ENCODE measurements at places on chromosomes 12 and 14.

- DNase-seq = no peak
These were observed 233.2 kb upstream of the AMIGO2 start for GRCh38 chr12:47312808-47313426.

GRCh38 chr12:116771651-116772050, 33.5 kb downstream of the RNFT2 start:
- no peak for DNase-seq

- no peak for DNase-seq
These were observed 745 bp upstream of the PPP1R36 start for GRCh38 chr14:64549016-64549415.

- DNase-seq = no peak
These were observed 28.7 kb upstream of the FOS start for GRCh38 chr14:75249958-75250336.

DNA sequence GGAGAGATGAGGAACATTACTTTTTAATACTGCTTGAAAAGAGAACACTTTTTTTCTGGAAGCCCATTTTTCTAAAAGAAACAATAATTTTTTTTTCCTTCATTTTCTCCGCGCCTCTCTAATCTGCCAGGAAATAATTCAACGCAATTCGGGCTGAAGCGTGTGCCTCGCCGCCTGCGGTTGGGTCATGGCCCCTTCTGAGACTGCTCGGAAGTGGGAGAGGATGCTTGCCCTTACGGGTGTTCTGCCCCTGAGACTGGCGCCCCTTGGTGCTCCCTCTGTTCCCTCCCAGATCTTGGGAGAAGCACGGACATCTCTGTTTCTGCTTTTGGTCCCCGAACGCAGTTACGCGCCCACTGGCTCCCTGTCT, 332 bp upstream of the TBC1D30 start:
- DNase-seq = no peak

GRCh38 chr14:27387463-27387862, 789.6 kb upstream of the NOVA1 start:
- no peak for DNase-seq

- DNase-seq = no peak
These were observed 25.8 kb upstream of the TMCC3 start for GRCh38 chr12:94676031-94676641.

GRCh38 chr14:106067935-106068334, 541.6 kb downstream of the TMEM121 start:
- no peak for DNase-seq

DNA sequence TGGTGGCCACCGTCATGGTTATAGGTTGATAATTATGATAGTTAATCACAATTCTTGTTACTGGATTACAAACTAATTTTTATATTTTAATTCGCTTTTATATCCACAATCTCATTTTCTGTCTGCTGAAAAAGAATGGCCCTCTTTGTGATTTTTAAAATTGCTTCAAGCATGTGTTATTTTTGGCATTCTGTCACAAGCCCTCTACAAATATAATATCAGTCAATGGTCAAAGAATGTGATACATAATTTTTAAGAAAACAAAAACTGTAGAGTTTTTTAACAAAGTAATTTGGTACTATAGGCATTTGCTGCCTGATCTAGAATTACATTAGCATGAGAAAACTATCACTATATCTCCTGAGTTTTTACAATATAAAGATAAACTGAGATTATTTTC, 352.0 kb upstream of the TMTC1 start:
- no peak for DNase-seq

- DNase-seq = peak; percentile 87
These were observed 71.3 kb downstream of the ANKRD9 start for GRCh38 chr14:102437997-102438915.

DNA sequence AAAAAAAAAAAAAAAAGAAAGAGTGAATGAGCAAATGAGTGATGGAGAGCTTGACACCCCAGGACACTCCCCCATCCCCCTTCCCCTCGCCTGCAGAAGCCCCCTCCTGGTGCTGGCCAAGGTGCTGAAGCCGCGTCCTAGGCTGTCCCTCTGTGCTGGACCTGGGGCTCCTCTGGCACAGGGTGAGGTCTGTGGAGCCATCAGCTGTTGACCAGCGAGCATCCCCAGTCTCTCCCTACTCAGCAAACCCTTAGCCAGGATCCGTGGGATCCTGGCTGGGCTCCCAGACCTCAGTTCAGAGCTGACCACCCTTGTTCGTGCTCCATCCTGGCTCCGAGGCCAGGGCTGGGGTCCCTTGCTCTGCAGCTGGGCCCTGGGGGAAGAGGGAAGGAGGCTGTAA, 5.4 kb upstream of the KIF26A start:
- DNase-seq = no peak

GRCh38 chr14:37048666-37049071, 123.7 kb downstream of the SLC25A21 start:
- no peak for DNase-seq

DNA sequence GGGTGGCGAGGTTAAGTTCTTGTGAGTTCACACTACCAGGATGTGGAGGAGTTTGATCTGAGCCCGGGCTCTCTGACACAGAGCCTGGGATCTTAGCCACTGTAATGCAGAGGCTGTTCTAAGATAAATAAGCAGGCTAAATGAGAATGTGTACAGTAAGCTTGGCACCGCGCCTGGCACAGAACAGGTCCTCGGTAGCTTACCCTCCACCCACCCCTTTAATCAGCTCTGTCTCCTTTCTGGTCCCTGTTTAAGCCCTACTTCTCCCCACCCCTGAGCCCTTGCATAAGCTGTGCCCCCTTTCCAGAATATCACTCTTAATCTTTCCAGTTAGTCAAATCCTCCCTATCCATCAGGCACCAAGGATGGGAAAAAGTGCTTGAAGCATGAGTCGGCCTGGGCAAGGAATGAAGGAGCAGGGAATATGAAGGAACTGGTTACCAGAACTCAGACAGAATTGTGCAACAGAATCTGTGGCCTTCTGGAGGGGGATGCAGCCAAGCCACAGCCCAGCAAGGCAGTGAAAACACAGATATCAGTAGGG, 32.8 kb upstream of the CMKLR1 start:
- no peak for DNase-seq

GRCh38 chr14:78608998-78609787, 439.0 kb downstream of the NRXN3 start:
- DNase-seq = no peak

DNA sequence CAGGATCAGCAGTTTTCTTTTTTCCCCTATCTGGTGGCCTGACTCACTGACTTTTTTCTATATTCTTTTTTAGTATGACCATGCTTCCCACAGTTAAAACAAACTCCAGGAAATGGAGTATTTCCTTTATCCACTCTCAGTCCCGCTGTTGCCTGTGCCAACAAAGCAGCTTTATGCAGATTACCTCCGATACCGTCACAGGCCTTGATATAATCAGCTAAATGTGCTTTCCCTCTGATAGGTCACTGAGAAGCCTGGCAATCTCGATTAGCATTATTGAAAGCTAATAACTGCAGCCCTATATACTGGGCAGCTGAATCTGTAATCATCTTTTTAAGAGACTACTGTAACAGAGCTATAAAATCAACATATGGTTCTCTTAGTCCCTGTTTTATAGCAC, 243.6 kb downstream of the KIF21A start:
- peak; percentile 53 for DNase-seq

DNA sequence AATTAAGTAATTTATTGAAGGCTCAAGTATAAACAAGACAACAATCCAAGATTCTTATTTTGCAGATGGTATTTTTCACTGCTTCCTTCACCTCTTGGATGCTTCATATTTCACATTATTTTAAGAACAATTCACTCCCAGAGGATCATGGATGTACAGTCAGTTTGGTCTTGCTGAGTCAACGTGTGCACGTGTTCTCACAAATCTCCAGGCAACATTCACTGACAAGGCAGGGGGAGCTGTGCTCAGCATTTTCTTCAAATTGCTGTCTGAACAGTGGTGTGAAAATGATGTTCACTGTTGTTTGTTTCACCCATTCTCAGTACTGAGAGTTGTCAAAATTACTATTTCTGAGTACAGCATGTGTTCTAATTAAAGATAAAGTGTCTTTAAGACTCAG, 118.3 kb upstream of the SLC38A4 start:
- DNase-seq = no peak

GRCh38 chr12:132804426-132804861, 24.2 kb downstream of the GOLGA3 start:
- no peak for DNase-seq

DNA sequence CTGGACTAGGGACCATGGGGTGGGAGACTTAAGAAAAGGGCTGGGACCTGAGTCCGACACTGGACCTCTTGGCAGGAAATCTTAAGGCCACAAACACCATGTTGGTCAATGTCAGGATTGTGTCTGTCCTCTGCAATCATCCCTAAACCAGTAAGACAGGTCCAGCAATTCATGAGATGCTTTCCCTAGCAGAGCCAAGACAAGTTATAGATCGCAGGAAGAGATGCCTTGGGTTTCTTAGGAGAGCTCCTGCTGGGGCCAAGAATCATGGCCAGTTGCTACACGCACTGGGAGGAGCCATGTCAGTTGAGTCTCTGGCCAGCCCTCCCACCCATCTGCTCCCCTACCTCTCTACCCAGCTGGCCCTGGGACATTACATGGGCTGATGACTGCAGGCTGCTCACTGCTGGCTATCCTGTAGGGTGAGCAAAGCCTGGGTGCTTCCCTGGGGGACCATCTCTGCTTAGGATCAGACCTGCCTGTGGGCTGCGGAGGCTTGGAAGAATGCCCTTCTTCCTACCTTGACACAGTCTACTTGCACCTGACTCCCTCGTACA, 14.2 kb downstream of the PLEKHH1 start:
- DNase-seq = no peak

DNA sequence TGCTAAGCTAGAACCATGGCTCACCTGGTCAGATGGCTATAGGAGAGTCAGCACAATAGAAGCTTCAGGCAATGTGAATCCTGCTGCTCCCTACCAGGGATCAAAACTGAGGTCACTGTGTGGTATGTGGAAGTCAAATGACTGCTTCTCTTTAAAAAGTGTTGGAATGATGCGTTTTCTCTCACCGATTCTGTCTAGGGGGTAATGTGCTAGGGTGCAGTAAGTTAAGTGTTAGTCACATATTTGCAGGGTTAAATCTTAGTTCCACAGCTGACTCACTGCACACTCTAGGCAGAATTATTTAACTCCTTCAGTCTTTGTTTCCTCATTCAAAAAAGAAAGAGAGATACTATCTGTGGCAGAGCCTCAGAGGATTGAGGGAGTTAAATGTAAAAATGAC, 696.6 kb downstream of the DIO2 start:
- DNase-seq = no peak

DNA sequence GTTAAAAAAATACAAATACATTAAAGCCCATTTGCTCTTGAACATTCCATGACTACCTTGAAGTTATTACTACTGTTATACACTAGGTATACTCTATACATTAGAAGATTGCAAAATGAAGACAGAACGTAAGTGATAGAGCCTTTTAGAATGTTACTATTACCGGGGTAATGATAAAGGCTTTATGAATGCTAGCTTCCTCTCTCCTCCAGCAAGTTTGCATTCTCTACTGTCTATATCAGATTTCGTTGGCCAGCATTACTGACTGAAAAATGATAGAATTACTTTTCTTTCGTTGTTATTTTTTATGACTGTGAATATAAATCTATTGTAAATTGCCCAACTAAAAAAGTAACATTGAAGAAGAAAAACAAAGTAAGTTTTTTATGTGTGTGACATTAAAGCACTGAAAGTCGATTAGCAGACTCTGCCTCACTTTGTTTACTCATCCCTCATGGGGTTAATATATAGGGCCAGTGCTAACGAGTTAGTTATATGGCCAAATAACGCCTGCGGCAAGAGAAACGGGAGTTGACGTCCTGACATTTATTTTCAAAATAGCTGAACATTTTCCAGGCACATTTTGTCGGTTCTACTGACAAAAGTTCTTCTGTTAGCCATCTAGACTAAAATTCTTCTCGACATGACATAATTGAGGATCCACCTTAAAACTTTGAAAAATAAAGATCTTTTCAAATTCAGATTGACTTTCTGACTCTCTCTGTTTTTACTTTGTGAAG, 163.8 kb upstream of the KITLG start:
- no peak for DNase-seq

- no peak for DNase-seq
These were observed 8.1 kb downstream of the FAM181A start for GRCh38 chr14:93935213-93935612.

DNA sequence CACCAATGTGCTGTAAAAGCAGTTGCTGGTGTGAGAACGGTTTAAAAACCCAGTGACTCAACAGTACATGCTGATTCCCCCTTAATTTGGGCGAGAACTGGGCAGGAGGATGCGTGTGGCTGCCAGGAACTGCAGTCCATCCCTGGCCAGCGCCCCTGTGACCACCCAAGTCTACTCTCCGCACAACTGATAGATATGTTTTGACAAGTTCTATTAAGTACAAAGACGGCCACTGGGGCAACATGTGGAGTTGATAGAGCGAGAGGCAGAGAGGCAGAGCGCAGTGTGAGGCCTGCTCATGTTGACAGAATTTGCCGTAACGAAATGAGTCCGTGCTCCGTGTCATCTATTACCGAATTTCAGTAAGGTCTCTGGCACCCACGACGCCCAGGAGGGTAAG, 855.0 kb downstream of the BCL11B start:
- no peak for DNase-seq

DNA sequence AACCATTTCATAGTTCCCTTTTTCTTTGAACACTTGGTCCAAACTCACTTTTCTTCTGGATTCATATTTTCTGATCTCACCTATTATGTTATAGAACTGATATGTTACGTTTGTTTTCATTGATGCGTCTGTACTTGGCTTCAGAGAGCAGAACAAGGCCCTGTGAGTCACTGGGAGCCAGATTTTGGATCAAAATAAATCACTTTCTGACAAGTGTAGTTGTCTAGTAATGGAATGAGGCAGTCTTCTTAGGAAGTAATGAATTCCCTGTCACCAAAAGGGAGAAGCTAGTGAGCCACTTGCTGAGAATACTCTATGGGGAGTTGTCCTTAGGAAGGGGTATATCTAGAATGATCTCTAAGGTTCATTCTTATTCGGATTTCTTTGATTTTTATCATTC, 10.2 kb downstream of the BICD1 start:
- no peak for DNase-seq

GRCh38 chr12:120762086-120762485, 36.5 kb downstream of the ACADS start:
- no peak for DNase-seq

DNA sequence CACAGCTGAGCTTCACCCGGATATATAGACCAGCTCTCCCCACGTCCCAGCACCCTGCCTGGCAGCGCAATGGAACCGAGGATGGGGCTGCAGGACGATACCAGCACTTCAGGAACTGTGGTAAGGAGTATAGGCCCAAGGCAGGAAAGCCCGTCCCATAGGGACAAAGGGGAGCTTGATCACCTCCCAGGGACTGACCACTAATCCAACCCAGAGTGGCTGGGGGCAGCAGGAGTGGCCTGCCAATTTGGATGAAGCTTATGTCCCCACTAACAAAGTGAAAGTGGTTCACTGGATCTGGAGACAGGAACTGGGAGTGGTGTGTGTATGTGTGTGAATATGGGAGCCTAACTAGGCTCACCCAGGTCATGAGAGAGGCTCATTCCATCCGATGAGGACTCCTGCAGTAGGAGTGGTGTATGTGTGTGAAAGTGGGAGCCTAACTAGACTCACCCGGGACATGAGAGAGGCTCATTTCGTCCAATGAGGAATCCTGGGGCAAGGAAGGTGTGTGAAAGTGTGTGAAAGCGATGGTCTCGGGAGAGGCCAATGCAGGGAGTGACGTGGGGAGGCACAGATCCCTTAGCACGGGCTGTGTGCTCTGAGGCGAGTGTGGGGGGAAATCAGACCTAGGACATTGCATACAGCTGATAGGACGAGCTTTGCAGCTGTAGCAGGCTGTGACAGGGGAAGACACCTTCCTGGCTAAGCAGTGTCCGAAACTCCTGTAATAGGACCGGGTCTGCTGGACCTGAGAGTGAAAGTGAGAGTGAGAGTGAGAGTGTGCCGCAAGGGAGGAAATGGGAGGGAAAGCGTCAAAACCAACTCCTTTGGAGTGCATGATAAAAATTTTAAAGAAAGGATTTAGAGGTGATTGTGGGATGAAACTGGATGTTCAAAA, 25.7 kb downstream of the KLRK1 start:
- DNase-seq = peak; percentile 67

Measured in NCI-H774 (cell line).